ELF-1 (cell line): ENCODE measurements at places on chromosomes 1 and 21.

GRCh38 chr1:218031901-218032300 lies 253.2 kb upstream of the RRP15 start:
- DNase-seq, result peak; percentile 20

- DNase-seq, result no peak
Measured at GRCh38 chr1:218392780-218393179, 47.6 kb downstream of the TGFB2 start.

GRCh38 chr1:175319112-175319911 lies 126.7 kb upstream of the KIAA0040 start:
- DNase-seq, result peak; percentile 81

DNA sequence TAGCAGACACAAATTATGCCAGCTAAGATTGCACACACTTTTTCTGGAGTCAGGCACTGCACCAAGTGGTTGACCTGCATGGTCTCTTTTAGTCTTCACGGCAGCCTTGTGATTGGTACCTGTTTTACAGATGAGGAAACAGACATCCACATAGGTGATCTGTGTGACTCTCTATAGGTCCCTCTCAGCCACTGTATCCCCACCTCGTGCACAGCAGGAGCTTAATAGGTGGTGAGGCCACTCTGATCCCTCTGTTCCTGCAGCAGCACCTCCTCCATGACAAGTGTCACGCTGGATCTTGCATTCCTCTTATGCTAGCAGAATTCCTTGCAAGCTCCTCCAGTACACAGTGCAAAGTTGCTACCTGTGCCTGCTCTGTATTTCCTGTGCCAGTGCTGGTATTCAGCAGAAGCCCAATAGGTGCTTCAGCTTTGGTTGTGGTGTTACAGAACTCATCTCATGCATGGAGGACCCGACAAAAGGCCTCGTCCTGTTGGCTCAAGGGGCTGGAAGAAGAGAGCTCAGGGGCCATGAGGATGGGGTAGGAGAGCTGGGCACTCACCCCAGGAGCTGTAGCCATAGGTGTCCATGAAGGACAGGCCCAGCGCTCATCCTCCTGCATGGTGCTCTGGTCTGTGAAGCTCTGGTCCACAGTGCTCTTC lies 546.7 kb downstream of the PTPRU start:
- no peak for DNase-seq

- DNase-seq, result no peak
Measured at GRCh38 chr1:75115654-75116053, 18.5 kb upstream of the LHX8 start.

DNA sequence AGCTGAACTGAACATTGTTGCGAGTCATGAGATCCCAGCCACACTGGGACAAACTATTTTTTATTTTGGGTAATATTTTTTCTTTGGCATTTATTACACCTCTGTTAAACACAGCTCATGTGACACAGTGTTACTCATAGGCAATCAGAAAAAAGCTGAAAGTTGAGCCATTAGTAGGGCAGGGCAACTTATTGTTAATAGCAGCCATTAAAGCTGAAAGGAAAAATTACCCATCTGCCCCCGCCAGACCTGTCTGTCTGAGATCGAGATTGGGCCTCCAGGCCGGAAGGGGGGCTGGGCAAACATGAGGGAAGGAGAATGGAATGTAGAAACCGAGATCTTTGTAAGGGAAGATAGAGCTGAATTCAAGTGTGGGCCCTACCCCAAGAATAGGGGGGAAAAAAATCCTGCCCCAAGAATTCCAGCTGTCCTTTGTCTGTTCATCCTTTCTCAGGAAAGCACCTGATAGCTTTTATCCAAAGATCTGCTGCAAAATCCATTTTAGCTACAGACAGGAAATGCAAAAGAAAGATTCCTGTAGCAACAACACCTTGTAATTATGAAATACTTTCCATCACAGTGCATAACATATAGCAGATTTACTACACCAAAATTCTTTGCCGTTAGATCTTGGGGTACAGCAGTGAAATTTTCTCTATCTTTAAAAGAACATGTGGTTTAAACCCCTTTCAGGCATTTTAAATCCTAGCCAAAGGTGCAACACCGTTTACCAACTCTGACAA lies 212.8 kb downstream of the PBX1 start:
- peak; percentile 75 for DNase-seq

DNA sequence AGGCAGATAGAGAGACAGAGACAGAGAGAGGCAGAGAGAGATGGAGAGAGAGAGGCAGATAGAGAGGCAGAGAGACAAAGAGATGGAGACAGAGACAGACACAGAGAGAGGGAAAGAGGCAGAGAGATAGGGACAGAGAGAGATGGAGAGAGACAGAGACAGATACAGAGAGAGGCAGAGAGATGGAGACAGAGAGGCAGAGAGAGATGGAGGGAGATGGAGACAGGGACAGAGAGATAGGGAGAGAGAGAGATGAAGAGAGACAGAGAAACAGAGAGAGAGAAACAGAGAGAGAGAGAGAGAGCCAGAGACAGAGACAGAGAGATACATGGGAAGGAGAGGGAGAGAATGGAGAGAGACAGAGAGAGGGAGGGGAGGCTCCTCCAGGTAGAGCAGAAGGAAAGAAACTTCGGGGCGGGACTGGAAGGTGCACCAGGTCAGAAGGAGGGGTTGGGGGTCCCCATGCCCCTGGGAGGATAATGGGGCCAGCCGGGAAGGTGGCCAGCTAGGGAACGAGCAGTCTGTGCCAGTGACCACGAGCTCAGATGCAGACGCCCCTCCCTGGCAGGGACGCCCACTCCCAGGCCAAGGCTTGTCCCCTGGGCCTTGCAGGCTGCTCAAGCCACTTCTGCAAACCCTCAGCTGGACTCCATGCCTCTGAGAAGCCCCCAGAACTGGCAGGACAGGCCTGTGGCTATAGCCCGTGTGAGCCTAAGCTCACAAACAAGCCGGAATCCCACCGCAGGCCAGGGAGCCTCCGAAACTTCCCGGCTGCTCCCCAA lies 3.3 kb downstream of the FNDC10 start:
- no peak for DNase-seq
